Psoas muscle (tissue), 8 donors: ENCODE measurements at places on chromosomes 6 and 20. TPM values are rescaled to one million over a fixed set of nuclear protein-coding genes. Genes with fewer than 3 reads are reported as not detected.

DNA sequence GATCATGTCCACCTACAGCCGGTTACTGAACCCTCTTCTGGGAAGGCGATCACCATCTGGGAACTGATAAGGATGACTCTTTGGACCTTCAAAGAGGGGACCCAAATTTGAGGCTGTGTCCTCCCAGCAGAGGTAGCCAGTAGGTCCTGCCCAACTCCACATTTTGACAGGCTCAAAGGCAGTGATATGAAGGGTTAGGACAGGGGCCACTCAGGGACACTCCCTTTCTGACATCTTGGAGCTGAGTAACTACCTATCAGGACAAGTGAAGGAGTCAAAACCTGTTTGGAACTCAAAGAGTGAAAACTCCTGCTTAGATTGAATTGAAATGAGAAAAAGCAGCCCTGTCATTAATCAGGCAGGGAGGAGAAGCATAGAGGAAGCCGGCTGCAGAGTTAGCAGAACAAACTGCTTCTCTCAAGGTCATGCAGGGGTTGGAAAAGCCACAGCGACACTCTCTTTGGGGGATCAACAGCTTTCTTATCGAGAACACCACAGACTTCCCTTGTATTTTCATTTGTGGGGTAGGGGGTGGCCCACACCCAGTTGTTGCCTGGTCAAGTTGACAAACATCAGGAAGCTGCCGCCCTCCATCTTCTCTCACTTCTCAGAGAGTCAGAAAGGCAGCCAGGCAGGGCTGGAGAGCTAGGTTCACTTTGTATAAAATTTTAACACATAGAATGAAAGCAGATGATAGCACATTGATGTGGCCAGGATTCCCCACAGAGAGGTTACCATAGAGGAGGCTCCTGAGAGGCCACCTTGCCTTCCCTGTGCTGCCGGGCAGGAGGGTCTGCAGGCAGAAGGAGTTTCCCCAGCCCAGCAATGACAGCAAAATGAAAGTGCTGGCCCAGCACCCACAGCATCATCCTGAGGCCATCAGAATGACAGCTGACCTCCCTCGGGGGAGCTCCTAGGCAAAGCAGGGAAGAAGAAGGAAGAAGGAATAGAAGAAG lies 47.6 kb downstream of the AGPAT4 start:
- no peaks in the 10 kb centered on the region for H3K4me1 ChIP-seq
- H3K27me3 ChIP-seq: no peaks in the 10 kb centered on the region
- DNase-seq: no peak
- H3K36me3 ChIP-seq: no peaks in the 10 kb centered on the region
- no peak overlapping the region for H3K27ac ChIP-seq
- H3K4me3 ChIP-seq: no peak overlapping the region

DNA sequence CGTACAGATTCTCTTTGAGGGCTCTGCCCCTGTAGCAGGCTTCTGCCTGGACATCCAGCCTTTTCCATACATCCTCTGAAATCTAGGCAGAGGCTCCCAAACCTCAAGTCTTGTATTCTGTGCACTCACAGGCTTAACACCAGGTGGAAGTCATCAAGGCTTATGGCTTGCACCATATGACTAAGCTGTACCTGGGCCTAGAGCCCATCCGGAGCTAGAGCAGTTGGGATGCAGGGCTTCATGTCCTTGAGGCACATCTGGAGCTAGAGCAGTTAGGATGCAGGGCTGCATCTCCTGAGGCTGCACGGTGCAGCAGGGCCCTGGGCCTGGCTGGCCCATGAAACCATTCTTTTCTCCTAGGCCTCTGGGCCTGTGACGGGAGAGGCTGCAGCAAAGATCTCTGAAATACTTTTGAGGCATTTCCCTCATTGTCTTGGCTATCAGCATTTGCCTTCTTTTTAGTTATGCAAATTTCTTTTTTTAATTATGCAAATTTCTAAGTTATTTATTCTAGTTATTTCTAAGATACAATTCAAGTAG lies 98.7 kb downstream of the CD24 start:
- no peak overlapping the region for H3K27ac ChIP-seq
- no peaks in the 10 kb centered on the region for H3K4me1 ChIP-seq
- no peaks in the 10 kb centered on the region for H3K27me3 ChIP-seq
- H3K4me3 ChIP-seq: no peak overlapping the region
- H3K36me3 ChIP-seq: no peaks in the 10 kb centered on the region

GRCh38 chr20:39318911-39319310 lies 356.8 kb downstream of the DHX35 start:
- no peak for DNase-seq
- H3K27ac ChIP-seq: no peak overlapping the region
- peaks cover under 1% of the 10 kb centered on the region for H3K4me1 ChIP-seq
- H3K36me3 ChIP-seq: no peaks in the 10 kb centered on the region
- H3K27me3 ChIP-seq: no peaks in the 10 kb centered on the region
- H3K4me3 ChIP-seq: no peak overlapping the region

The MUC22 gene
- not detected for total RNA-seq

DNA sequence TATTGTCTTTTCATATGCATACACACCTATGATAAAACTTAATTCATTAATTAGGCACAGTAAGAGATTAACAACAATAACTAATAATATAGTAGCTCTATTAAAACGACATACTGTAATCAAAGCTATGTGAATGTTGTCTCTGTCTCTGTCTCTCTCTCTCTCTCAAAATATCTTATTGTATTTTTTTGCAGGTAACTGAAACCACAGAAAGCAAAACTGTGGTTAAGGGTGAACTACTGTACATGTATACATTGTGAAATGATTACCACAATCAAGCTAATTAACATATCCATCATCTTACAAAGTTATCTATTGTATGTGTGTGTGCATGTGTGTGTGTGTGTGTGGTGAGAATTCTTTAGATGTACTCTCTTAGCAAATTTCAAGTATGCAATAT lies 242.0 kb upstream of the RSPO3 start:
- no peak overlapping the region for H3K4me3 ChIP-seq
- H3K27ac ChIP-seq: no peak overlapping the region
- no peaks in the 10 kb centered on the region for H3K27me3 ChIP-seq
- no peak for DNase-seq
- H3K36me3 ChIP-seq: no peaks in the 10 kb centered on the region
- no peaks in the 10 kb centered on the region for H3K4me1 ChIP-seq

The ESR1 gene
- 1.5 TPM for total RNA-seq
